ENCODE measurements at places on chromosomes 4 and X. TPM values are rescaled to one million over a fixed set of nuclear protein-coding genes. Genes with fewer than 3 reads are reported as not detected.

Gene CXCL5
- total RNA-seq, result not detected

Gene CCNA2
- 2.5 TPM for total RNA-seq

Gene NWD2
- not detected for total RNA-seq

Gene NOCT
- 10.9 TPM for total RNA-seq

Gene KDR
- total RNA-seq, result 10.0 TPM
